GM23338 (cell line): ENCODE measurements at places on chromosomes 1 and 21. TPM values are rescaled to one million over a fixed set of nuclear protein-coding genes. Genes with fewer than 3 reads are reported as not detected.

Gene ACTL8
- polyA plus RNA-seq = 0.56 and 0.71 TPM in 2 replicates

Gene PDXK
- 48.6 and 53.2 TPM in 2 replicates for polyA plus RNA-seq

Gene LAD1
- 18.0 and 18.9 TPM in 2 replicates for polyA plus RNA-seq

Gene ARHGAP29
- 4.2 and 4.6 TPM in 2 replicates for polyA plus RNA-seq

Gene SVBP
- 77.3 and 82.1 TPM in 2 replicates for polyA plus RNA-seq

Gene SLAMF1
- polyA plus RNA-seq = not detected in 2 replicates

Gene OR14K1
- not detected in 2 replicates for polyA plus RNA-seq

Gene GPR157
- 0.81 and 0.85 TPM in 2 replicates for polyA plus RNA-seq

Gene LRRC8B
- 7.5 and 9.0 TPM in 2 replicates for polyA plus RNA-seq

Gene ZNF326
- polyA plus RNA-seq = 31.1 and 35.1 TPM in 2 replicates

Gene VWA1
- 7.2 and 7.9 TPM in 2 replicates for polyA plus RNA-seq

Gene SPATA17
- polyA plus RNA-seq = 1.2 and 1.4 TPM in 2 replicates

Gene CFHR3
- polyA plus RNA-seq = 1.4 and 2.2 TPM in 2 replicates

Gene OR2T33
- 0.32 TPM in 1 of 2 replicates, not detected in the other for polyA plus RNA-seq

Gene NKAIN1
- 14.7 and 18.1 TPM in 2 replicates for polyA plus RNA-seq

Gene TMEM52
- 22.0 and 25.0 TPM in 2 replicates for polyA plus RNA-seq

Gene A3GALT2
- polyA plus RNA-seq = not detected in 2 replicates

Gene DMBX1
- polyA plus RNA-seq = 0.11 TPM in 1 of 2 replicates, not detected in the other

Gene ZNF648
- 0.23 and 0.24 TPM in 2 replicates for polyA plus RNA-seq

Gene NBPF6
- not detected in 2 replicates for polyA plus RNA-seq

Gene PFKFB2
- polyA plus RNA-seq = 3.8 and 4.9 TPM in 2 replicates

Gene OLFML3
- 42.8 and 44.7 TPM in 2 replicates for polyA plus RNA-seq

Gene POMGNT1
- polyA plus RNA-seq = 23.0 and 24.3 TPM in 2 replicates

Gene CD1B
- polyA plus RNA-seq = not detected in 2 replicates

Gene RGS13
- not detected in 2 replicates for polyA plus RNA-seq

Gene RIMKLA
- polyA plus RNA-seq = 2.4 and 4.1 TPM in 2 replicates

Gene OR2L3
- polyA plus RNA-seq = not detected in 2 replicates

Gene ITLN2
- polyA plus RNA-seq = 7.2 and 8.0 TPM in 2 replicates

Gene MMEL1
- polyA plus RNA-seq = 0.57 and 0.71 TPM in 2 replicates

Gene KCNT2
- 3.5 and 5.4 TPM in 2 replicates for polyA plus RNA-seq

Gene SELL
- polyA plus RNA-seq = not detected in 2 replicates

Gene AIRE
- polyA plus RNA-seq = not detected in 2 replicates

Gene CELA2B
- not detected in 2 replicates for polyA plus RNA-seq

Gene RCSD1
- polyA plus RNA-seq = 0.18 and 0.42 TPM in 2 replicates

Gene OVAAL
- not detected in 2 replicates for polyA plus RNA-seq

Gene LCE2B
- not detected in 2 replicates for polyA plus RNA-seq

Gene OR6Y1
- not detected in 2 replicates for polyA plus RNA-seq

Gene C1orf87
- polyA plus RNA-seq = 0.21 TPM in 1 of 2 replicates, not detected in the other

Gene DR1
- 20.5 and 20.9 TPM in 2 replicates for polyA plus RNA-seq

Gene USP21
- polyA plus RNA-seq = 17.9 and 20.0 TPM in 2 replicates
